ENCODE measurements at places on chromosomes 4 and X.

DNA sequence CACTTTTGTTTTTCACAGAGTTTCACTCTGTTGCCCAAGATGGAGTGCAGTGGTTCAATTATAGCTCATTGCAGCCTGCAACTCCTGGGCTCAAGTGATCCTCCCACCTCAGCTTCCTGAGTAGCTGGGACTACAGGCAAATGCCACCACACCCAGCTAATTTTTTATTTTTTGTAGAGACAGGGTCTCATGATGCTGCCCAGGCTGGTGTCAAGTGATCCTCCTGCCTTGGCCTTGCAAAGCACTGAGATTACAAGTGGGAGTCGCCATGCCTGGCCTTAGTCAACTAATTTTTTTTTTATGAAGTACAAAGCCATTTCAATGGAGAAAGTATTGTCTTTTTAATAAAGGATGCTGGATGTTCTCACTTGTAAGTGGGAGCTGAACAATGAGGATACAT is 51.3 kb upstream of the UXT start:
- no peaks in the 10 kb centered on the region for H3K27me3 ChIP-seq
- H3K4me3 ChIP-seq = no peak overlapping the region
- H3K27ac ChIP-seq = no peak overlapping the region
- no peaks in the 10 kb centered on the region for H3K4me1 ChIP-seq
- DNase-seq = no peak

DNA sequence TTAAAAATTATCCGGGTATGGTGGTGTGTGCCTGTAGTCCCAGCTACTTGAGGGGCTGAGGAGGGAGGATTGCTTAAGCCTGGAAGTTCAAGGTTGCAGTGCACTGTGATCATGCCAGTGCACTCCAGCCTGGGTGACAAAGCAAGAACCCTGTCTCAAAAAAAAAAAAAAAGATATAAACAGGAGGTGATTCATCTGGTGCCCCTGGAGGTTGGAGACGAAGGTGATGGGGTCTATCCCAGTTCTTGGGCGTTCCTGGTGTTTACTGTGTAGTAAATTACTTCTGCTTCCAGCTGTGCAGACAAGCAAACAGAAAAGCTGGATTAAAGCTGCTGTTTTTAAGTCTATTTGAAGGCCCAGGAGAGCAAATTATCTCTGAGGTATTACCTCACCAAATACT is 19.9 kb downstream of the GPKOW start:
- H3K27ac ChIP-seq = no peak overlapping the region
- H3K4me1 ChIP-seq = no peaks in the 10 kb centered on the region
- DNase-seq = no peak
- H3K27me3 ChIP-seq = no peaks in the 10 kb centered on the region

- H3K36me3 ChIP-seq = no peaks in the 10 kb centered on the region
- peaks cover 47% of the 10 kb centered on the region for H3K27me3 ChIP-seq
- peak; percentile 86 for DNase-seq
- no peaks in the 10 kb centered on the region for H3K4me1 ChIP-seq
These were observed at the start of gene GRIA2 for GRCh38 chr4:157220371-157220881. TSS of gene GRIA2 (plus strand) at chr4:157220728. CDS start at chr4:157221043, 315 bp downstream.

GRCh38 chr4:170423137-170423536 is 333.4 kb upstream of the AADAT start:
- no peak overlapping the region for H3K27ac ChIP-seq
- H3K36me3 ChIP-seq = no peaks in the 10 kb centered on the region
- no peak overlapping the region for H3K4me3 ChIP-seq
- no peaks in the 10 kb centered on the region for H3K27me3 ChIP-seq

DNA sequence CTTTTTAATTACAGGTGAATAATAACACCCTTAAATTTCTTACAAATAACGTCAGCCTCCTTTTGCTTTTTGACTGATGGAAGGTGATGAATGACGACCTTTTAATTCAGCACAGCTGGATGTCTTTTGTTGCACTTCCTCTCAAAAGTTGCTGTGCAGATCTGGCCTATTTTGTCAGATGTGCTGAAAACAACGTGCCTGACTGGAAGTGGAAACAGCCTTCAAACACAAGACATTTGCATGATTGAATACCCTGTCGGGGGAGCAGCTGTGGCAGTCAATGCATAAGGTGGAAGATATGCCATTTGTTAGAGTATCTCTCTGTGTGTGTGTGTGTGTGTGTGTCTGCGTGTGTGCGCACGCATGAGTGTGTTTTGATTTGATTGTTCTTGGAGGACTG is 579.7 kb downstream of the SPRY1 start:
- peaks cover 6% of the 10 kb centered on the region for H3K36me3 ChIP-seq
- H3K4me3 ChIP-seq = no peak overlapping the region
- no peaks in the 10 kb centered on the region for H3K27me3 ChIP-seq
- H3K4me1 ChIP-seq = peaks cover 9% of the 10 kb centered on the region
